Activated CD4-positive, alpha-beta T cell treated with anti-CD3 and anti-CD28 coated beads, Interleukin-2, amount 50 U/mL, for 16 hours (primary cell): ENCODE measurements at places on chromosomes 4 and X.

GRCh38 chrX:49762175-49762720 is 66.5 kb upstream of the PAGE1 start:
- DNase-seq: no peak

GRCh38 chr4:102663073-102663472 is 97.7 kb downstream of the MANBA start:
- DNase-seq: no peak

DNA sequence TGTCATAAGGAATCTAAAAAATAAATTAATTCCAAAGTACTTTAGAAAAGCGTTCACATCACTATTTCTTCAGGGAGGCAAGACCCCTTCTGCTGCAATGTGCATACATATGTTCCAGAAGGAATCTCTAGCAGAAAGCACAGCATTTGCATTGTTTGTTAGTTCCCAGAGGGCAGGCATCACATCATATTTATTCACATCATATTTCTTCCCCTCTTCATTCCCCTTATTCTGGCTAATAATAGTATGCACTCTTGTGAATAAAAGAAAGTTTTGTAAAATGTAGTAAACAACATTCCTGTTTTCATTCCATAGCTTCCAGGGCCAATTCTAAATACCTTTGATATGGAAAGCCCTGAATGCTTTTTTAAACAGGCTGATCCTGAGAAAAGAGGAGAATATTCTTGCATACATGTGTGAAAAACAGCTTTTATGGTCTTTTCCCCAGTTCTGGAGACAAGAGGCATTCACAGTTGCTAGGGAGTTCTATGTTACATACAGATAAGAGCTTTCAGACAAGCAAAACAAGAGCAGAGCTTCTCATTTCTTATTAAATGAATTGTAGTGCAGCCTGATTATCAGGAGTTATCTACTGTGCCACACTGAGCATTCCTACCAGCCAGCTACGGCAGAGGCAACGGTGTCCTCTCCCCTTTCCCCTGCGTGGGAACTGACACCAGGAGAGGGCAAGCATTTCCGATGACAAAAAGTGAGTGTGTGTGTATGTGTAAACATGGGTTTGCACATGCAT is 15.2 kb downstream of the GATB start:
- no peak for DNase-seq

- no peak for DNase-seq
These were observed 884.2 kb downstream of the GLUD2 start for GRCh38 chrX:121931567-121931966.

DNA sequence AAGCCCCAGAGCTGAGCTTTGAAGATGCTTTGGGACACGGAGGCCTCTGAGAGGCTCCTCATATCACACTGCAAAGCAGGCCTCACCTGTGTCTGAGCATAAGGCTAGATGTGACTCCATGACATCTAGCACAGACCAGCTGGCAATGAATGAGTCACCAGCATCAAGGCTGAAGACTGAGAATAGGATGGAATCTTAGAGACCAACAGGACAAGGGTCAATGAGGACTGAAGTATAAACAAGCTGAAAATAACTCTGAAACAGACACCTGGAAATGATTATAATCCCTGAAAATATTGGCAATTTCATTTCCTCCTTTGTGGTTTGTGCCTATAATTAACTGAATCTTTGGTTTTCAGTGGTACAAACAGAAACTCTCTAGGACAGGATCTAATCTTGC is 87.1 kb upstream of the PRPS1 start:
- DNase-seq: no peak

DNA sequence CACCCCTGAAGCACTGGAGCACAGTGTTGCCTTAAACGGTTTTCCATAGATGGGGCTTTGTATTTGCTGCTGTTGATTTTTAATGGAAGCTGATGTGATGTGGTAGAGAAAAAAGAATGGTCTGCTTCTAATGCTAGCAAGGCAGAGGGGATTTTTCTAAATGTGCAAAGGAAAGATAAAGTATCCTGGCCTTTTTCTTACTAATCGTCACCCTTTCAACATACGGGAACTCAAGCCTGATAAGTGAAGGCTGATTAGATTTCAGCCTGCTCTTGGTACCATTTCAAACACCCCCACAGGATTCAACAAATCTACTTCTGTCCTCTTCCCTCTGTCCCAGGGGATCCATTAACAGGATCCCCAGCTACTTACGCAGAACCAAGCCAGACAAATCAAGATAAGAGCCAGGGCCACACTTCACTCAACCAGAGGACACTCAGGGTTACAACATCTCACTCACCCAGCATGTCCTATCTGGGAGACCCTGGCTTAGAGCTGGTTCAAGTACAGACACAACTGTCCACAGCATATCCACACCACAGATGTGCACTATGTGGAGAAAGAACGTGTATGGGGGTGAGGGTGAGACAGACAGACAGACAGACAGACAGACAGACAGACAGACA is 180.0 kb downstream of the SH3KBP1 start:
- DNase-seq: no peak

GRCh38 chrX:132414404-132414803 is 74.4 kb downstream of the MBNL3 start:
- no peak for DNase-seq

- peak; percentile 11 for DNase-seq
These were observed 187.8 kb upstream of the MBNL3 start for GRCh38 chrX:132676561-132677186.

DNA sequence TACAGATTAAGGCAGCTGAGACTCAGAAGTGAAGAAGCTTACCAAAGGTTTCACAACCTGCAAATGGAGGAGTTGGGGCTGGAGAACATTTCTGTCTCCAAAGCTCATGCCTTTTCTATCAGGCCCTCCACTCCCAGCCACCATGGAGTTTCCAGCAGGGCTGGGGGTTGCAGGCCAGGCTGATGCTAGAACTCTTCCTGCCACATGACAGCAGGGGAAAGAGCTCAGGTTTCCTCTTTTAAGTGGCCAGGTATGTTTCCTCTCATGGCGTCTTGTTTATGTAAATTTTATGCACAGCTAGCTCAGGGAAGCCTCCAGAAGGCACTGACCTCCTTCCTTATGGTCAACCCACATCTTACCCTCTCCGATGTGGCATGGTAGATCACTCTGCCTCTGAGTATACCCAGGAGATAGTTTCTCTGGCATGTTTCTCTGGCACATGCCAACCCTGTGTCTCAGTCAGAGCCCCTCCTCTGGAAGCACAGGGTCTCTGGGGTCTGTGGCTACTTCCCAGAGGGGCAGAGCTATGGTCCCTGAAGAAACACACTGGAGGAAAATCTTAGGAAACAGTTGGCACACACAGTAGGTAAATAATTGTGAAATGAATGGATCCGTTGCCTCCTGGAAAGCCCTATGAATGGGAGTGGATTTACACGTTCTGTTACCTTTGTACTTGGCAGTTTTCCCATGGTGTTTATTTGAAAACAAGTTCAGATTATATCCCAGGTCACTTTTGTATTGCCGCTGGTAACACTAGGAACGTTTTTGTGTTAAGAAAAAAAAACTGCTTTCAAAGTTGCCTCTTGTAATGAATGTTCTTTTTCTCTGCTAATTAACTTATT is 28.9 kb downstream of the PDK3 start:
- no peak for DNase-seq

DNA sequence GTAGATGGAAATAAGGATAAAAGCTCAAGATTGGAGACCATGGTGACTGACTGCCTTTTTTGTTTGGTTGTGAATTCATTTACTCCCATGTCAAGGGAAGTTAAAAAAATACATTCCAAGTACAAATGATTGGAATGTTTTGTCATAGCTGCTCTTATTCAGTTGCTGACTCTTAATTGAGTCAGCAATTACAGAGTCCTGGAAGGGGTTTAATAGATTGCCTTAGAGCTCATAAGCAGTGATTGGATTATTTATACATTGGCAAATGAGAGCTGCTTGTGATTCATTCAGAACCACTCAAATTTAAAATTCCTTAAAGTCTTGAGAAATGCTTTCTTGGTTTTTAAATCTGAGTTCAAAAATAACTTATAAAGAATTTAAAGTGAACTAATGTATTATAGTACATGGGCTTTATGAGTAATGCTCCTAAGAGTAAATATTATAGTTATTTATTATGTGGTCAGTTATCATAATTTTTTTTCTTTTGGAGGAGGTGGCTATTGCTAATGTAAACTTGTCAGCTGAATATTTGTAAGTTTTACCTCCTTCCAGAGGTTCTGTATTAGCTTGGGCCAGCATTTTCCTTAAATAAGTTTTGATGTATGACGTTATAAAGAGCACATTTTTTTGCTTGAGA is 13.6 kb downstream of the JADE1 start:
- no peak for DNase-seq

DNA sequence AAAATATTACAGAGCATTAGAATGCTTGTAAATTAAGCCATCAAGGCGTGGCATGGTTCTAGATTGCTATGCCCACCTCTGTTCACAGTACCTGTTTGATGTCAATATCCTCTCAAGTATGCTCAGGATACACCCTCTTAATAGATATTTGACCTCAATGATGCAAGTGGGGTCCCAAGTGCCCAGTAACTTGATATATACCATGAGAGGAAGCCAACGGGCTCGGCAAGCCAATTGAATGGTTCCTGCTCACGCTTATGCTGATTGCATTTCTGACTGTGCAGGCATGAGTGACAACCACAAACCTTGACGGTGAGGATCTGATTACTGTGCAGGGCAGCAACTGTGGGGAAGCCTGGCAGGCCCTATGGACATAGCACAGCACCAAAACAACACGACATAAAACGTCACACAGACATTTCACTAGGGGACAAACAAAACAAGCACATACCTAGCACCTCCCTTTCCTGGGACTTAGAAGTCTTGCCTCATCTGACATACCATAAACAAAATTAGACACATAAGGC is 179.1 kb upstream of the ETNPPL start:
- no peak for DNase-seq
